Stimulated activated CD4-positive, alpha-beta T cell treated with anti-CD3 and anti-CD28 coated beads, TNF-alpha, amount 100 ng/mL, for 48 hours (primary cell): ENCODE measurements at places on chromosomes 1 and 21.

DNA sequence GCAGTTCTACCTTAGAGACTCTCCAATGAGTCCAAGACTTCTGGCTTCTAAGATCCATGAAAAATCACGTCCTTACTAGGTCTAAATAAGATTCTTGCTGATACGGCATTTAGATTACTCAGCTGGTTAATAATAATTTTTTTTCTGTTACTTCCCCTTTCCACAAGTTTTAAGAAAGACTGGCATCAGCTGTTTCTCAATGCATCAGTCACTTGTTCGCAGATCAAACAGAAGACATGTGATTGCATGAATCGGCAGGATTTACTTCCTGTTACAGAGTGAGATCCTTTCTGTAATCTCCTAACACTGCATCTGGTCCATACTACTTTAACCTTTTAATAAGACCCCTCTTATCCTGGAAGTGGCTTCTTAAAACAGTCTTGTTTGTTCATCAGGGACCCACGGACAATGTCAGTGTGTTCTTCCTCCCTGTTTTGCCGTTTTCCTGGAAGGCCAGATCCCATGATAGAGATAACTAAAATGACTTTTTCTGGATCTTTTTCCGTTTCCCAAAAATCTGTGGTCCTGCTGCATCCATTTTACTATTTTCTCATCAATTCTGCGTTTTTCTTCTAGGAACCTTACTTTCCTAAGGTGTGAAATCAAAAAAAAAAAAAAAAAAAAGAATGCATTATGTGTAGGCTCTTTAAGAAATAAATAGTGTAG lies 6.1 kb downstream of the NPL start:
- DNase-seq, result no peak

DNA sequence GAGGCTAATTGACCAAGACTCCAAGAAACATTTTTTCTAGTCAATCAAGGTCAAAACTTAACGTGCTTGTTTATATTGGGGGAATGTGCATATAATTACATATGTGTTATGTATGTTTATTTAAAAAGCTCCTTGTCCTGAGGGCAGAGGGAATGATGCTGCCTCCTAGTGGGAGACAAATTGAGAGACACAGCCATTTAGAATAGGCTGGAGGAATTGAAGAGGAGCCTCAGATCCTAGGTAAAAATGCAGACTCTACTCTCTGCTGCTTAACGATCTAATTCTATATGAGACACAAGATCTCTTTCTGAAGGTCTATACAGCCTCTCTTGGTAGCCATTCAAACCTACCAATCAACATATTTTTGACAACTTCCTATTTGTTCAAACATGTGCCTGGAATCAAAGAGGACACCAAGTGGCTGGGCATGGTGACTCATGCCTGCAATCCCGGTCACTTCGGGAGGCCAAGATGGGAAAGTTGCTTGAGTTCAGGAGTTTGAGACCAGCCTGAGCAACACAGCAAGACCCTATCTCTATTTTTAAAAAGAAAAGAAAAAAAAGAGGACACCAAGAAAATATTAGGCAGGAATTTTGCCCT lies 136.6 kb upstream of the ZNF648 start:
- no peak for DNase-seq

DNA sequence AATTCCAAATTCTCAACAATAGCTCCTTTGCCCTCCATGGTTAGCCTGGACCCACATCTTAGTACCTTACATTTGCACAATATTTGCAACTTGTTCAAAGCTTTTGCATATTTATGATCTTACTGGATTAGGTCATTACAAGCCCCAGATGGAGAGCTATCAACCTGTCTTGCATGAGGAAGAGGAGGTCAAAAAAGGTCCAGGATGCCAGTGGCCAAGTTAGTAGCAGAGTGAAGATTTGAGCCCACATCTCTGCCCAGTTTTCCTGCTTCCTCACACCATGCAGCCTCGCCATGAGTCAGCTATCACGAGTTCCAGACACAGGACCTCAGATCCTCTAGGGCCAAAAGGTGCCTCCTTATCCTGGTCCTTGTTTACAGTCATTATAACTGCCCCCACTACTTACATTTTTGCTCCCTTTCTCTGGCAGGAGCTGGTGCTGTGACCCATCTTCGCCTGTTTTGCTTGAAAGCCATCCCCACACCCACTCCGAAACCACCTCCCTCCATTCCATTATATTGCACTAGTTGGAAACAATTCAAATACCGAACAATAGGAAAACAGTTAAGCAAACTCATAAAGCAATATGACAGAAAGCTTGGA lies 5.0 kb upstream of the AHCYL1 start:
- DNase-seq, result no peak

GRCh38 chr1:65729259-65729658 lies 63.4 kb upstream of the PDE4B start:
- DNase-seq, result no peak

DNA sequence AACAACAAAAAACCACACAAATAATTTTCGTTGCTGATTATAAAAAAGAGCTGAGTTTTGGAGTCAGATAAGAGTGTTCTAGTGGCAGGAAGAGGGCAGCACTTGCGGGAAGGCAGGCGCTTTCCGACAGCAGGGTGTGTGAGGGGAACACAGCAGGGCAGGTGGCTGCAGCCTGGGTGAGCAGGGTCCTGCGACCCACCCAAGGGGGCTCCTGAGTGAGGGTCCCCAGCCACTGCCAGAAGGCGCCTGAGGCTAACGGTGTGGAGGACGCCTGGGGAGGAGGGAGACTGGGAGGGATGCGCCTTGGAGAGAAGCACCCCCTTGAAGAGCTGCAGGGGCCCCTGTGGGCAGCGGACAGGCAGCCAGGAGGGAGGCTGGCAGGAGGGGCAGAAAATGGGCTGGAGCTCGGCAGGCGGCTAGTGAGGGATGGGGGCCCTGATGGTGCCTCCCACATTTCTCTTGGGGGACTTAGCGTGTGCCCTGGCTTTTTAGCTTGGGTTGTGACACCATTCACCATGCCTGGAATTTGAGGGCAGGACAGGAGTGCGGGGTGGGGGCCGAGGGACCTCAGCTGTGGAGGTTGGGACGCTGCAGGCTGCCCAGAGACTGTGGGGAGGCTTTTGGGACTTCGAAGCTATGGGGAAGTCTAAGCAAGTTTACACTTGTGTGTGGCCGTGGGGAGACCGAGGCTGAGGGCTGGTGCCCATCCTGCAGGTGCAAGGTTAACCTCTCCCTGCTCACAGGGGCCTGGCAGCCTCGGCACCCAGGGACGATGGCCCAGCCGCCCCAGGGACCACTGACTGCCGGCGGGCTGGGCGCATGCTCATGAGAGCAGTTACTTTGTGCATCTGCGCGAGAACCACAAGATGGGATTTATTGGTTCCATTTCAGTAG lies 111.4 kb downstream of the SIK1 start:
- no peak for DNase-seq

DNA sequence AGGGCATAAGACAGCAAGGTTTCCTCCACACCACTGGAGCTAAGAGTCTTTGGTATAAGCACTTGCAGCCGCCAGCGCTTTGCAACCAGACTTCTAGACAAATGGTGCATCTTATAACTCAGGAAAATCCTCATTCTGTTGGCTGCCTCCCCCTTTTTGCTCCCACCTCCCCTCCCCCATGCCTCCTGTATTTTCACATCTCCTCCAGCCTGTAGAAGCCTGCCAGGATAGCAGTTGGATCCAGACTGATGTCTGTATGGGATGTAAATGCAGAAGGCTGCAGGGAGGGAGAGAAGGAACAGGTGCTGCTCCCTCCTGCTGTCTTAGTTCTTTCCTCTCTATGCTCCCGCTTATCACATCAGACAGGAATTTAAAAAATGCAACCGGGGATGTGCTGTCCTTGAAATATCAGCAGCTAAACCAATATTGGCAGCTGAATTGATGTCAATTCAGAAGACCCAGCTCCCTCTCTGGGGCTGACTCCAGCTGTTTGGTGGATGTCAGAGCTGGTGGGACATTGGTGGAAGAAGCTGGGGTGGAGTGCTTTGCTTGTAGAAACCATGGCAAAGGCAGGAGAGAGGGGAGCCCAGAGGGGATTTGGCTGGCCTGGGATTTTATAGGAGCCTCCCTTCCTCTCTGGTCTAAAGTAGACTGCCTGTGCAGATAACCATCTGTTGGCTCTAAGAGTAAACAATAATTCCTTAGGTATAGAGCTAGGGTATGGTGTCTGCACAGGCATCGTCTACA lies 53.5 kb downstream of the NFASC start:
- DNase-seq, result no peak

- no peak for DNase-seq
Observed at GRCh38 chr1:60262701-60263100, 189.1 kb upstream of the C1orf87 start.

DNA sequence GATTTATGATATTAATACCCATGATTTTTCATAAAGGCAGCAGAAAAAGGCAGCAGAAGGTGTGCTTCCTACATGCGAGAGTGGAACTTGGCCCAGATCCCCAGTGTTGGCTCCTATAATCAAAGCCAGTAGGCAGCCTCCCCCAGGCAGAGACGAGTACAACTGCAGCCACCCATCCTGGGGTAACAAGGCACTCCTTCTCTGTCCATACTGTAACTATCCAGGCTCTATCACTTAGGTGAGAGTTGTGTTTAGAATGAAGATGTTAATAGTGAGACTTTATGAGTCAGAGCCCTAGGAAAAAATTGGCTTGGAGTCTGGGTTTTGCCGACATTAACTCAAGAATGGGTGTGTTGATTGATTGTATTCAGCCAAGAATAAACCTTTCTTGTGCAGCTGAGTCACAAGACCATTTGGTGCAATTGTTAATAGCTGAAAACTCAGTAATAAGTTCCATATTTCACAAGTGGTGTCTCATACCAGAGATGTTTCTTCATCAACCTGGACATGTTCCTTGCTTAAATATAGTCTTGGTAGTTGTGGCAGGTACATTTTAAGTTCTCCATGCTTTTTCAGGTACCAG lies 322.3 kb downstream of the DUSP10 start:
- DNase-seq, result no peak

DNA sequence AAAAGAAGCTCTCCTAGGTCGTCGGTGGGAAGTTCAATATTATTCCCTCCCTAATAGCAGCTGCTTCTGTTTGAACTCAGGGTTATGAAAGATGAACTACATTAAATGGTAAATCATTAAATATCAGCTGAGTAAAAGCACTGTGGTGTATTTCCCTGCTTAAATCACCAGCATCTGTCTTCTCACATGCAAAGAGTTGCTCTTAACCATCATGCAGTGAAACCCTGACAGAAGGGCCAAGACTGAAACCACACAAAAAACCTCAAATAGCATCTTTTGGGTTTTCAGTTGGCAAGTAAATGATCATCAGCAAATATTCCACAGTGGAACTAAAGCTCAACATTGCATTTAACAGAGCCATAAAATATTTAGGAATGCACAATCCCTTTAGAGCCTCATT lies 380.0 kb upstream of the ADGRL2 start:
- no peak for DNase-seq

DNA sequence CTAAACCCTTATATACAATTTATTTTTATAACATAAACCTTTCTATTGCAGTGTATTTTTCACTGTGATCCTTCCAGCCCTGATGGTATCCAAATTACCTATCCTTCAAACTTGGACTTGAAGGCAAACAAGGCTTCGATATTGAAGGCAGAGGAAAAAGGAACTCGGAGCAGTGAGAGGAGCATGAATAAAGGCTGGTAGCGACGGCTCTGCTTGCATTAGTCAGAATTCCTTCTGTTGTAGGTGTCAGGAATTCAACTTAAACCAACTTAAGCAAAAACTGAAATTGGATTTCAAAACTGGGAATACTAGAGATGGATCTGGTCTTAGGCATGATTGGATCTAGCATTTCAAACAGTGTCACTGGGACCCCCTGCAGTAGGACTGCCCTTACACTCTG lies 17.8 kb upstream of the SSX2IP start:
- DNase-seq, result no peak

- no peak for DNase-seq
Observed at GRCh38 chr1:76037324-76037723, 37.2 kb upstream of the ST6GALNAC3 start.

DNA sequence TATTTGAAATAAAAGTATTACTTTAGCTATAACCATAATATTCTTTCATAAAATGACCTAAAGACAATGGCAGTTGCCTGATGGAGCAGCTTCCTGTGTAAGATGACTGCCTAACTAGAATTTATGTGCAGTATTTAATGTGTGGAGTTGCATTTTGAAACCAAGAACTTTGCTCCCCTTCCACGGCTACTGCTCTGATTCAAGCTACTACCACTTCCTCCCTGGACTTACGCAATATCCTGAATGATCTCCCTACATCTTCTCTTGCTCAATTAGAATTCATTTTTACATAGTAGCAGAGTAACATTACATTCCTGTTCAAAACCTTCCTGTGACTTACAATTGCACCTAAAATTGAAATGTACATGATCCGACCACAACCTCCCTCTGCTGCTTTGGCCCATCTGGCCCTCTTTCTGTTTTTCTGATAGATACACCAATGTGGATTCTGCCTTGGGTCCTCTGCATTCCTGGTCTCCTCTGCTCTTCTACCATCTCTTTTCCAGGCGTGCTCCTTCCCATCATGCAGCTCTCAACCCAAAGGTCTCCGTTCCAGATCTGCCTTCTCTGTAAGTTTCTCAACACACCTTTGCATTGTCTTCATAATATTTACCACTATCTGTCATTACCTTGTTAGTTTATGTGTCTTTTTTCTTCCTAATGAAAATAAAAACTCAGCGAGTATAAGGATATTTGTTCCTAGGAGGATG lies 47.4 kb upstream of the USP25 start:
- DNase-seq, result no peak

DNA sequence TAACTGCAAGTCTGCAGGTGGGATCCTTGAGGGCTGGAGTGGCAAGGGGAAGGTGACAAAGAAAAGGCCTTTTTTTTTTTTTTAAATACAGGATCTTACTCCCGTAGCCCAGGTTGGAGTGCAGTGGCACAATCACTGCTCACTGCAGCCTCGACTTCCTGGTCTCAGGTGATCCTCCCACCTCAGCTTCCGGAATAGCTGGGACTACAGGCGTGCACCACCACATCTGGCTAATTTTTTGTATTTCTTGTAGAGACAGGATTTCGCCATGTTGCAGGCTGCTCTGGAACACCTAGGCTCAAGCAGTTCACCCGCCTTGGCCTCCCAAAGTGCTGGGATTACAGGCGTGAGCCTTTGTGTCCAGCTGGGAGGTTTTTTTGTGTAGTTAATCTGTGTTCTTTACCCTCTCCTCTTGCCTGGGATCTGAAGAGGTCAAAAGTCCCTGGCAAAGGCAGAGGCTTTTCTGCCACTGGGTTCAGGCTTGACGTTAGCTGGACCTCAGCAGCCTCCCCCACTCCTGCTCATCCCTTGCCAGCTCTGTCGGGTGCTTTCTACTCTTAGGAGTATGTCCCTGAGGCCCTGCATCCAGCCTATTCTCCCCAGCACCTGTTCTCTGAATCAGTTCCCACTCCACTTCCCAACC lies 5.2 kb downstream of the IL6R start:
- no peak for DNase-seq

- no peak for DNase-seq
Observed at GRCh38 chr1:211738691-211739301, 63.4 kb upstream of the NEK2 start.
